Fibroblast of villous mesenchyme (primary cell): ENCODE measurements at places on chromosomes 3 and 15. TPM values are rescaled to one million over a fixed set of nuclear protein-coding genes. Genes with fewer than 3 reads are reported as not detected.
A peak's percentile ranks its signal among the peaks of the same experiment; 100 is the strongest.

DNA sequence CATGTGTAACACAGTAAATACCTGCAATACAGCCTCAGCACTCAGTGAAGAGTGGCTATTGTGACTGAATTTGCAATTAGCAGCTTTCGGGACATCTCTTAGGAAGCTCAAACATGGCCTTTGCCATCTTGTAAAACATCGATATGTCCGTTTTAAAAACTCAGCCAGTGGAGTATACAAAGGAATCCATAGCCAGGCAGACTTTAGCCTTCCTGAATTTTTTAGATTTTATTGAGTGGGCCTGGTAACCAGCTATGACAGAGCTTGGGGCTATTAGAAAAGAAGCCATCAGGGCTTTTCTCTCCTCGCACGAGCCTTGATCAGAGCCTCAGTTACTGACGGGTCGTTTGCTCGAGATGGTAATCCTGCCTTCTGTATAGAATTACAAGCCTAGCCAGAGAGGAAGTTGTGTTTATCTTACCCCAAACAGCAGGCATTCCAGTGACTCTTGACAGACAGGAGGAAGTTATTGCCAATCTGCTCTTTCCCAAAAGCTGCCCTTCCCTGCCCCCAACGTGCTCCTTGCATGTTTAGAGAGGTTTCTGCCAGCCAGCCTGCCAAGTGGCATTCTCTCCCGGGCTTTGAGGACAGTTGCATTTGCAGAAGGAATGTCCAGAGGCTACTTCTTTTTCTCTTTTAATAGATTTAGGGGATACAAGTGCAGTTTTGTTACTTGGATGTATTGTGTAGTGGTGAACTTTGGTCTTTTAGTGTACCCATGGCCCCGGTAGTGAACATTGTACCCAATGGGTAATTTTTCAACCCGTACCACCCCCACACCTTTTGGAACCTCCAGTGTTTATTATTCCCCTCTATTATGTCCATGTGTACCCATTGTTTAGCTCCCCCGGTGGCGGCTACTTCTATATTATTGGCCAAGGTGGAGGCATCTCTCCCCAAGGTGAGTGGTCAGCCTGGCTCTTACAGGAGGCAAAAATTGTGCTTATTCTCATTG is 40.6 kb downstream of the ITPR1 start:
- peak; percentile 25 for DNase-seq

DNA sequence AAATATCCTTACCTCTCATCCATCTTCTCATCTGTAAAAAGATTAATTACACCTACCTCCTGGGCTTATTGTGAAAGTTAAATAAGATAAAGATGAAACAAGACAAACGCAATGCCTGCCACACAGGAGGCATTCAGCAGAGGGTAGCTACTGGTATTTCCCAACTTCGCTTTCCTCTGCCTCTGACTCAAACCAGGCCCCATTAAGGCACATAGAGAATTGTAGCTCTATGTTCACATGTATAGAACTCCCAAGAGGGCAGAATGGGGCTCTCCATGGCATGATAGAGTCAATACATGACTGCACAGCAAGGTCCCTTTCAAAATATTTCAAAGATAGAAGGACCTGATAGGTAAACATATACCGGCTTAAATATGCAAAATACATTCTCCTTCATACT is 1.4 kb downstream of the LYSMD2 start:
- no peak for DNase-seq

- DNase-seq = peak; percentile 16
Measured at GRCh38 chr15:89566181-89566580, 9.1 kb upstream of the TICRR start.

DNA sequence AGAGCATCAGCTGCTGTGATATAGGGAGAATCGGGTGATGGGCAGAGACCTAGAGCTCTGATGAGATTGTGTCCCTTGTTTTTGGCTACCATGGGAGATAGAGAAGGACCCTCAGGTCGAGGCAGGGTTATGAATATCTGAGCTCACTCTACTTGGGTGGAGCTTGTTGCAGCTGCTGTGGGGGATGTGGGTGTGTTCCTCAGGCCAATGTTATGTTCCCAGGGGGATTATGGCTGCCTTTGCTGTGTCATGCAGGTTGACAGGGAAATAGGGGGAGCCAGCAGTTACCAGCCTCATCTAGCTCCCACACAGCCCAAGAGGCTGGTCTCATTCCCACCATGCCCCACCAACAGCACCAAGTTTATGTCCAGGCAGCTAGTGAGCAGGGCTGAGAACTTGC is 131.5 kb downstream of the TRIM42 start:
- DNase-seq = no peak

- DNase-seq = no peak
Measured at GRCh38 chr15:70315431-70315830, 217.7 kb upstream of the TLE3 start.

DNA sequence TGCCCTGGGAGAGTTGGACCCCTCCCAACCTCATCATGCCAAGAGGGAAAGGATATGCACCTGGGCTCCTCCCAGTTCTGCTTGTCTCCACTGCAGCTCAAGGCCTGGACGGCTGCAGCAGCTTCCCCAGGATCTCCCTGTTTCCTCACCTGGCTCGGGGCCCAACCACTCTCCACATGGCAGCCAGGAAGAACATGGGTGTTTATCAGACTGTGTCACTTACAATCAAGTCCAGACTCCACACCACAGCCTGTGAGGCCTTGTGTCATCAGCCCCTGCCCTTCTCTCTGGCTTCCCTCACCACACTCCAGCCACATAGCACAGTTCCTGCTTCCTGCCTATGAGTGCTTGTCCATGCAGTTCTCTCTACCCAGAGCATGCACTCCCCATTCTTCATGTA is 534.4 kb downstream of the EPHB1 start:
- no peak for DNase-seq

DNA sequence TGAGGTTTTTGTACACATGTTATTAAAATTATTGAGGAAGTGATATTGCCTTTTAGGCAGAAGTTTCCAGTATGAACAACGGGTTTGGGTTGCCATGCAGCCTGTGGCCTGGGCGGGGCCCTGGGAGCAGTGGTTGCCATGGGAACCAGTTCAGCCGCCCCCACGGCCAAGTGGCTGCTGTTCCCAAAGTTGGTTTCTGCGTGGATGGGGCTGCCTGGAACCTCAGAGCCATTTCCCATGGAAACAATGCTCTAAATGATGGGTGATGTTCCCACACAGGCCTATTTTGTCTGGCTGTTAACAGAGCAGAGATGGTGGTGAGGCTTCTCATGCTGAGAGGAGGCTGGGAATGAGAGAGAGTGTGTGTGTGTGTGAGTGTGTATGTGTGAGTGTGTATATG is 19.5 kb downstream of the MRAS start:
- DNase-seq = no peak

DNA sequence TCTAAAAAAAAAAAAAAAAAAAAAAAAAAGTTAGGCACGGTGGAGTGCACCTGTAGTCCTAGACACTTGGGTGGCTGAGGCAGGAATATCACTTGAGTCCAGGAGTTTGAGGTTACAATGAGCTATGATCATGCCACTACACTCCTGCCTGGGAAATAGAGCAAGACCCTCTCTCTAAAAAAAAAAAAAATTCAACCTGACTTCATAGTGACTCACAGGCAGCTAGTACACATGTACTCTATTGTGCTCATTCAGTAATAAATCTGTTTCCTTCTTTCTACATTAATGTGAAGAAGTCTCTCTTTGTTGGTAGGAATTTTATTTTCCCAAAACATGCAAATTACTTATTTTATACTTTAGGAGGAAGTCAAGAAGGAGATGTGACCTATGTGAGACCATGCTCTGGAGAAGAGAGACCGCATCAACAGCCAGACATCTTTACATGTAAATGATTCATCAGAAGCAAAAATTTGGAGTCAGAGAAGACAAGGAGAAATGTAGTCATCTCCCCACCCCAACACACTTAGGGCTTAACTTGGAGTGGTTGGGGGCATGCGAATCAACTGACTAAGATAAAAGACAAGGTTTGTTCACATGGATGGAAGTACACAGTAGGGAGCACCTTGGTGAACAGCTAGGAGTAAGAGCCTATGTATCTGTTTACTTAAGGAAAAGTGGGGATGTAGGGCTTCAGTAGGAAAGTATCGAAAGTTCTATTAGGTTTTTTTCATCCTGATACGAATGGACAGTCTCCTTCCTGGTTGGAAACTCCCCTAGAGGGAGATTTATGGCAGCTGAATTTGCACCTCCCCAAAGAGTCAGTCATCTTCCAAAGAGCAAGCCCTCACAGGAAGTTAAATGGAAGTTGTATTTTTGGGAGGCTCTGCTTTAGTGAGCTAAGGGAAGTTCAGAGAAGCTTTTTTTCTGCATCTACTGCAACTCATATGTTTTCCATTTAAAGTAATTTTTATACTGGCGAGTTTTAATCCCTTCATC is 23.0 kb upstream of the NMD3 start:
- no peak for DNase-seq

- DNase-seq = peak; percentile 72
Measured at GRCh38 chr3:157073810-157074209, 86.1 kb downstream of the CCNL1 start.

DNA sequence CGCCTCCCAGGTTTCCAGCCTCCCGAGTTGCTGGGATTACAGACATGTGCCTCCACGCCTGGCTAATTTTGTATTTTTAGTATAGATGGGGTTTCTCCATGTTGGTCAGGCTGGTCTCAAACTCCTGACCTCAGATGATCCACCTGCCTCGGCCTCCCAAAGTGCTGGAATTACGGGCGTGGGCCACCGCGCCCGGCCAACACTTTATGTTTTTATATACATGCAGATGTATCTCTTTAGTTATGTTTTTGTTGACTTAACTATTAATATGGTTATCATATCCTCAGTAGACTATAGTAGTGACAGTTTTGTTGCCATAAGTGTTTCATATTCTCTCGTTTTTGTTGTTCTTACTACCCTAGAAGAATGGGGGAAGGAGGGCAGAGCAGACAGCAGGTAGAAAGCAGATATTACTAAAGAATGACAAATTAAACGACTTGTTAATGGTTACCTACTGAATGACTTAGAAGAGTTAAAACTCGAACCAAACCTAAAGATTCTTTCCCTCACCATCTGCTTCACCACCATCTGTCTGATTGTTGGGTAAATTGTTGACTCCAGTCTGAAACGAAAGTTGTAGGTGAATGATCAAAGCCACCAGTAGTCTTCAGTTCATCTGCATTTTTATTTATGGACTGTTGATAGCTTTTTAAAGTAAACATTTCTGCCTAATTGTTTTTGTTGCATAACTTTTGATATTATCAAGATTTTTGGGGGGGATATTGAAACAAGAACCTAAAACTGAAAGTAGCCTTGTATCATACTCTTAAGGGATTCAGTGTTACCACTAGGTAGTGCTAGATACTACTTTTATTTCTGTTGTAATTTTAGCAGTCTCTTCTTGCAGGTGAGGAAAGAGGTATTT is 89.3 kb downstream of the RASA2 start:
- DNase-seq = peak; percentile 47

DNA sequence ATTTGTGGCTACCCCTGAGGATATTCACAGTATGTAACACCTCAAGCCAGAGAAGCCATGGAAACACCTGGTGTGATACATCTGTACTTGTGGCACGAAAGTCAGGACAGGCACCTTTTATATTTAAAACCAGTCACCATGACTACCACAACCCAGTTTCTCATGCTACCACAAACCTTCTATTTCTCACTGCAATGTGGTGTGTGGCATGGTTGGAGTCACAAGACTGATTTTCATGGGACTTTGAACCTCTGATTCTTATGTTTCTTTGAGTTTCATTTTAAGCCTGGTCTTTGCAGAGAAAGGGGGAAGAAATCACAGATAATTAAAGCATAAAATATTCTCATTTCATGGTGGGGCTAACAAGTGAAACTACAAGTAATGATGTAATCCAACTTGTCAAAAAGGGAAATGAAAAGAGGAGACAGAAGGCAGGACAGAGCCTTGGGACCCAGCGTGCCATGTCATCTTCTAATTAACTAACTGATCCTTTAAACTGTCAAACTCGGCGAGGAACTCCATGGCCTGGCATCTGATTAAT is 175.9 kb downstream of the PDZRN3 start:
- no peak for DNase-seq

GRCh38 chr3:39808467-39809180 is 785 bp upstream of the MYRIP start:
- no peak for DNase-seq

DNA sequence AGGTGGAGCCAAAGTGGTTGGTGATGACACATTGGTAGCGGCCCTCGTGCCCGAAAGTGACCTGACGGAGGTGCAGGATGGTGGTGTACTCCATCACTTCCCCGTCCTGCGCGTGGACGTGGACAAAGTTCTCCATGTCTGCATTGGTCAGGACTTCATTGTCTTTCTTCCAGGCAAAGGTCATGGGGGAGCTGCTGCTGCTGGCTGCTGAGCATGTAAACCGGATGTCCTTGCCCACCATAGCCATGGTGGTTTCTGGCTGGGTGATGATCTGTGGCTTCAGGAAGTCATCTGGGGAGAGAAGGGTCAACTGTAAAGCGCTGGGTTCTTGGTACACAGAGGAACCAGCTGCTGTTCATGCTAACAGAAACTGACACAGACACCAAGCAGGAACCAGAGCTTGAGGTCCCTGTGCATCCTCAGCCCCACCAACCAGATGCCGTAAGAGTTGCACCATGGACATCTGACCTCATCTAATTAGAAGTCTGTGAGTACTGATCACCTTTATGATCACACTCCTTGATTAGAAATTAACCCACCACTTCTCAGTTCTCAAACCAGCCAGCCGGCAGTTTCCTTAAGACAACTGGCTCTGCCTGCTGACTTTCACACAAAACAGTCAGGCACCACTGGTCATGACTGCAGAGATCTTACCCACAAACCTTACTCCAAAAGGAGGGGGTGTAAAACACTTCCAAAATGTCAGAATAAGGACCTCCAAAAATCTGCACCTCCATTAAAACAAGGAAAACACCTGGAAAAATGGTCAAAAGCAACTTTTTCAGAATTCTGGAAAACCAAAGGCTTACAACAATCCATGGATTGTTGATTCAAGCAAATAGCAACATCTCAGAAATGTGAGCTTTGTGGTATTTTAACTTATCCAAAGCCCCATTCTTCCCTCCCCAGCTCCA is 114.6 kb downstream of the LRIG1 start:
- no peak for DNase-seq

- no peak for DNase-seq
Measured at GRCh38 chr3:123281929-123282328, 80.2 kb downstream of the SEC22A start.

- no peak for DNase-seq
Measured at GRCh38 chr3:13193320-13194284, 120.4 kb upstream of the IQSEC1 start.

DNA sequence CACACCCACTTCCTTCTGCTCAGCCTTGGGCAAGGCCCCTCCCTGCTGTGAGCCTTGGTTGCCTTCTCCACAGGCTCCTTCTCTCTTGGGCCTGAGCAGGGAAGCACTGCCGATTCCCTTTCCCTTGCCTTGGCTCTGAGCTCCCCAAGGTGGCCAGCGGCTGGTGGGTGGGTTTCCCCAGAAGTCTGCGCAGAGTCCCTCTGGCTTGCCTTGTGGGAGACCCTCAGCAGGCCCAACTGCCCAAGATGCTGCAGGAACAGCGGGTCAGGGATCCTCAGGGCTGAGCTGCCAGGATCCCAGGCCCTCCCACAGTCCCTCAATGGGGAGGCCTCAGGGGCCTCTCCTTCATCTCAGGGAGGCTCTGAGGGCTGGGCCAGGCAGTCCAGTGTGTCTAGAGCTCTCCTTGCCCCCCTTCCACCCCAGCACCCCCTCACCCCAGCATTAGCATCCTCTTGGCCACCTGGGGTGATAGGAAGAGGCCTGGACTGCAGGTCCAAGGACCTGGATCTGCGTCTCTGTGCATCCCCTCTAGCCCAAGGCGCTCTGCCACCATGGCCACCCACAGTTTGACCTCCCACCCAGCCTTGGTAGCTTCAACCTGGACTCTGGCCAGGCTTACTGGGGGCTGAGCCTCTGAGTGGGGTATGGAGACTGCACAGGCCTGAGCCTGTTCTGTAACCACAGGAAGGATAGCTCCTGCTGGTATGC is 68.6 kb downstream of the EXOG start:
- no peak for DNase-seq

ISLR gene
- 73.8 and 83.4 TPM in 2 replicates for total RNA-seq

AP3S2 gene
- 49.6 and 73.0 TPM in 2 replicates for total RNA-seq

GOLGA8S gene
- under 0.01 TPM in 2 replicates for total RNA-seq
